ENCODE measurements at places on chromosomes 13 and 19.

DNA sequence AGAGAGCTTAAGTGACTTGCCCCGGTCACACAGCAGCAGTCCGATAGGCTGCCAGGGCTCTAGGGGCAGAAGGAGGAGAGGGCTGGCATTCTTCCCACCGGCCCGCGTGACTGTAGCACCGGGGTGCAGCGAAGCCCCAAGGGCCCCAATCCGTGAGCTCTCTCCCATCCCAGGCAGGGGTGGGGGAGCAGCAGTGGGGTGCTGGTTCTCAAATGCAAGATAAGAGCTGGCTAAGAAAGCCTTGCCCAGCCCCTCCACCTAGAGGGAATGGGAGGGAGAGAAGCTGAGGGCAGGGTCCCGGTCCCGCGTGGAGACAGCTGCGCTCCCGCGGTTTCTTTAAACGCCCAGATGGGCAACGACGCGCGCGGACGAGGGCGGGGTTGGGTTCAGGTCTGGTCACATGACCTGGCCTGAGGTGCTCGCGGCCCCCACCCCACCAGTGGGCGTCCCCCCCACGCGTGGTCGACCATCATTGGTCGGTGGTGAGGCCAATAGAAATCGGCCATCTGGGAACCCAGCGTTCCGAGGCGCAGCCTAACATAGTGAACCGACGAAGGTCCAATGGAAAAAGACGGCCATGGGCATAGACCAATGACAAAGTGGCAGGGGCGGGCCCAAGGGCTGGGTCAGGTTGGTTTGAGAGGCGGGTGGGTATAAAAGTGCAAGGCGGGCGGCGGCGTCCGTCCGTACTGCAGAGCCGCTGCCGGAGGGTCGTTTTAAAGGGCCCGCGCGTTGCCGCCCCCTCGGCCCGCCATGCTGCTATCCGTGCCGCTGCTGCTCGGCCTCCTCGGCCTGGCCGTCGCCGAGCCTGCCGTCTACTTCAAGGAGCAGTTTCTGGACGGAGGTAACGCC, at the start of gene CALR:
Gene CALR (plus strand): TSS at position 683 of the 852 bp plus-strand sequence. CDS start 71 bp downstream, at position 754.
- DNase-seq, result peak; percentile 98

GRCh38 chr13:31790992-31791391, 51.7 kb downstream of the RXFP2 start:
- no peak for DNase-seq

GRCh38 chr13:111278258-111278657, 42.2 kb upstream of the TEX29 start:
- no peak for DNase-seq

DNA sequence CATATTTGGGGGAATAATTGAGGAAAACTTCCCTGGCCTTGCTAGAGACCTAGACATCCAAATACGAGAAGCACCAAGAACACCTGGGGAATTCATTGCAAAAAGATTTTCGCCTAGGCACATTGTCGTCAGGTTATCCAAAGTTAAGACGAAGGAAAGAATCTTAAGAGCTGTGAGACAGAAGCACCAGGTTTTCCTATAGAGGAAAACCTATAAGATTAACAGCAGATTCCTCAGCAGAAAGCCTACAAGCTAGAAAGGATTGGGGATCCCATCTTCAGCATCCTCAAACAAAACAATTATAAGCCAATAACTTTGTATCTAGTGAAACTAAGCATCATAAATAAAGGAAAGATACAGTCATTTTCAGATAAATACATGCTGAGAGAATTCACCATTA, 114.9 kb downstream of the PIBF1 start:
- no peak for DNase-seq

DNA sequence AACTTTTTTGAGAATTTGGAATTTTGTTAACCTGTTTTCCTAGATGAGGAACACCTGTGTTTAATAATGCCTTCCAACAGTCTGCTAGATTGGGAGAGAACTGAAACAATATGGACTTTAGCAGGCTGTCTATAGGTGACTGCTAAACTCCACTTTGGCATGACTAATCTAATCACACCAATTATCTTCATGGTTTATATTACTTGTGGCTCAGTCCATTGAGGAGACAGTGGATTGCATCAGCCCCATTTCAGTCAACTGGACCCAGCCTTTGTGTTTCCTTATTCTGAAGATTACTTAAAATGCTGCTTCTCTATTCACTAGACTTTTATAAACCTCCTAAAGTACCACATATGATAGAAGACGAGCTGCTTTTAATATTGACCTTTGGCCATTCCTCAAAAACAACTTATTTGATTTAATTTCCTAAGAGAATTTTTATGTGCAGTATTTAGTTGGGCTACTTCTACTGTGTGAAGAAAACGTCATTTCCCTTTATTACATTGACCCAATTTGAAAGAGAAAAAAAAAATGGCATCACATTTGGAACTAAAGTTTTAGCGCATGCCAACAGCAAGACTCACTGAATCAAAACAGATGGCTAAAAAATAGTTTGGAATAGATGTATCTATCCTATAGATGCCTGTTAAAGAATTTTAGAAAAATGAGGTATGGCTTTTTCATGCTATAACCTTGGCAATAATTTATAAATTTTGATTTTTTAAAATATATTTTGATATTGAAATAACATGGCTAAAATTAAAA, 295.8 kb downstream of the NDFIP2 start:
- DNase-seq, result no peak

DNA sequence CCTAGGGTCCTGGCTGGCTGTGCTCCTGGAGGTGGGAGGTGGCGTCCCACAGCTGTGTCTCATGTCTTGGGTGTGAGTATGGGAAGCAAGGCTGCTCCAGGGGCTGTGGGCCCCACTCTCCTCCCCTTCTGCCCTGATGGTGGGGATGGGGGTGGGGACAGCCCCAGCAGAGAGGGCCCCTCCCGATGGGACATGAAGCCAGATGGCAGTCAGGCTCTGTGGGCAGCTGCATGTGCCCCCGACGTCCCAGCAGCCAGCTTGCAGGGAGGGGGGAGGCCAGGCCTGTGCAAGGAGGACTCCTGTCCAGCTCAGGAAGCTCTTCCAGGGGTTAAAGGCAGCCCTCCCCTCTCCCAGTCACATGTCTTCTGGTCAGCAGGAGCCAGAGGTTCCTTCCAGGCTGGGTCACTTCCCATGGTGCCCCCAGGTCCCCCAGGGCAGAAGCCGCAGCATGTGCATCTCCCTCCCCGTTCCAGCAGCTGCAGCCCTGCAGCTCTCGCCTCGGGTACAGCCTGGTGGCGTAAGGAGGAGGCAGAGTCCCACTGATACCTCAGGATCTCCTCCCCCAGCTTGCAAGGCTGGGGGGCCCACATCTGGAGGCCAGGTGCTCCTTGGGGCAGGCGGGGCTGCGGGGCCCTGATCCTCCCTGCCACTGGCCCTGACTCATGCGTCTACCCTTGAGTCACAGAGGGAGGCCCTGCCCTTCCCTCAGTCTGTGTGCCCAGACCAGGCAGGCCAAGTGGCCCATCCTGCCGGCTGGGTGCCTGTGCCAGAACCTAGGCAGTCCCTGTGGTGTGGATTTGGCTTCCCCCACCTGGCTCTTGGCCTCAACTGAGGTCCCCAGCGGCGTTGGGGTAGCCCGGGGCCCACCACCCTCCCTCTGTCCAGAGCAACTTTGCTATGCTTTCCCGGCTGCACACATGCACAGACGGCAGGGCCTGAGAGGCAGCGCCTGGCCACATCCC, 13.0 kb downstream of the YIPF2 start:
- DNase-seq, result no peak

DNA sequence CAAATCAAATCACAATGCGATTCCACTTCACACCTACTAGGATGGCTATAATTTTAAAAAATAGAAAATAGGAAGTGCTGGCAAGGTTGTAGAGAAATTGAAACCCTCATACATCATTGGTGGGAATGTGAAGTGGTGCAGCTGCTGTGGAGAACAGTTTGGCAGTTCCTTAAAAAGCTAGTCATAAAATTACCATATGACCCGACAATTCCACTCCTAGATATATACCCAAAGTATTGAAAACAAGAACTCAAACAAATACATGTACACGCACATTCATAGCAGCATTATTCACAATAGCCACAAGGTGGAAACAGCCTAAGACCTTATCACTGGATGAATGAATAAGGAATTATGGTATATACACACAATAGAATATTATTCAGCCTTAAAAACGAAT, 12.0 kb downstream of the HMGB1 start:
- no peak for DNase-seq

GRCh38 chr13:27678306-27679040, 56.8 kb downstream of the POLR1D start:
- no peak for DNase-seq

GRCh38 chr13:45353895-45354294, 12.9 kb upstream of the TPT1 start:
- no peak for DNase-seq

GRCh38 chr19:17172624-17173345, 42.4 kb upstream of the USE1 start:
- no peak for DNase-seq

- no peak for DNase-seq
Measured at GRCh38 chr19:5954293-5954692, 23.6 kb downstream of the RANBP3 start.

DNA sequence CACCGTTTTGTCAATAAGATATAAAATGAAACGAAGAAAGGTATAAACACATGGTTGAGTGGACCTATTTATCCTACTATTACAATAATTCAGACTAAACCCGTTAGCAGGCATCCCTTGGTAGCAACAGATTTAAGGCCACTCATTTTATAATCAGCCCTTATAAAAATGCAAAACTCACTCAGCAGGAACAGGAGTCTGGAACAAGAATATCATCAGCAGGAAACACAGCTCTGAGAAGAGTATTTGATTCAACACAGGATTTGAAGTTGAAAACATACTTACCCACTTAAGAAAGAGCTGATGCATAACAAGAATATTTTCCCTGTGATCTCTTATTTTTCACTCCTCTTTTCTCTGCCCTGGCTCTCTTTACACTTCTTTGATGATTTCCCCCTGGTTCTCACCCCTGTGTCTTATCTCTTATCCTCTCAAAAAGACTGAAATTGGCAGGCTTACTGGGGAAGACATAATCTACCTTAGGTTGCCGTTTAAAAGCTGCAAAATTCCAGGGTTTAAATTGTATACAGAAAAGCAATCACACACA, 1722.7 kb downstream of the SLITRK5 start:
- no peak for DNase-seq

DNA sequence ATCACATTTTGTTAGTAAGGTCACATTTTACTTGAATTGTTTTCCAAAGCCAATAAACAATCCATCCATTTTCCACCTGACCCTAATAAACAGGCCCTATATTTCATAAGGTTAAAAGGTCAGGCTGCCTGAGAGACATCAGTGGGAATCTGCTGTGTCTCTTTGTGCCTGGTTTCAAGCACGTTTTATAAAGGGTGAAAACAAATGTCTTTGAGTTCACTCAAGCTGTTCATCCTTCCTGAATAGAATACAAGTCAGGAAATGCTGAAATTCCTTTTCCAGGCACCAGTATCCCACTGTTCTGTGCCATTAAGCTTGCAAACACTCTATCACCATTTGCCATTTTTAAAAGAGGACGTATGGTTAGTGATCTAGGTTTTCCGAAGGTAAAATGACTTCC, 67.5 kb upstream of the SPATA13 start:
- DNase-seq, result no peak

DNA sequence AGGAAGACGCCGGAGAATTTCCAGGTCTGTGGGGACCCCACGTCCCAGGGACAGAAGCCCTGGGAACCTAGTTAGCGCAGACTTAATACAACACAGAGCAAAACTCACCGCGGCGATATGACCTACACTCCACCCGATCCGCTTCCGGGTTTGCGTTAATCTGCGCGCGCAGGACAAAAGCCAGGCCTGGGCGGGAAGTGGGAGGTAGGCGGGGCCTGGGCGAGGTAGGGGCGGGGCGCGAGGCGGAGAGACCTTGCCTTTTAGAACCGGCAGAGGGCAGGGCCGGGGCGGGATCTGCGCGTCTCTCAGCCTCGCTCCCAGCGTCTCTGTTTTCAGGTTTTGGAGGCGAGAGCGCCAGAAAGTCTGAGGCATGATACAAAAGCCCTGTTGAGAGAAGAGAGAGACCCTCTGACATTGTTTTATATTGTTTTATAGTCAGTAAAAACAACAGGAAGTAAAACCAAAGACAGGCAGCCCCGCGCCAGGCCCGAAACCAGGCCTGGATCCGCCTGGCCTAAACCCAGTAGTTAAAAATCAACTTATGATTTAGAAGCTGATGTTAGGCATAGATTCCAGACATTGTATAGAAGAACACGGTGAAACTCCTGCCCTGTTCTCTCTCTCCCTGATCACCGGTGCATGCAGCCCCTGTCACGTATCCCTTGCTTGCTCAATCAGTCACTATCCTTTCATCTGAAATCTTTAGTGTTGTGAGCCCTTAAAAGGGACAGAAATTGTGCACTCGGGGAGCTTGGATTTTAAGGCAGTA, at the start of gene ZNF611:
Gene ZNF611 (minus strand): TSS at position 152 of the 769 bp plus-strand sequence. CDS start 19,150 bp downstream, outside the sequence.
- DNase-seq, result peak; percentile 82

DNA sequence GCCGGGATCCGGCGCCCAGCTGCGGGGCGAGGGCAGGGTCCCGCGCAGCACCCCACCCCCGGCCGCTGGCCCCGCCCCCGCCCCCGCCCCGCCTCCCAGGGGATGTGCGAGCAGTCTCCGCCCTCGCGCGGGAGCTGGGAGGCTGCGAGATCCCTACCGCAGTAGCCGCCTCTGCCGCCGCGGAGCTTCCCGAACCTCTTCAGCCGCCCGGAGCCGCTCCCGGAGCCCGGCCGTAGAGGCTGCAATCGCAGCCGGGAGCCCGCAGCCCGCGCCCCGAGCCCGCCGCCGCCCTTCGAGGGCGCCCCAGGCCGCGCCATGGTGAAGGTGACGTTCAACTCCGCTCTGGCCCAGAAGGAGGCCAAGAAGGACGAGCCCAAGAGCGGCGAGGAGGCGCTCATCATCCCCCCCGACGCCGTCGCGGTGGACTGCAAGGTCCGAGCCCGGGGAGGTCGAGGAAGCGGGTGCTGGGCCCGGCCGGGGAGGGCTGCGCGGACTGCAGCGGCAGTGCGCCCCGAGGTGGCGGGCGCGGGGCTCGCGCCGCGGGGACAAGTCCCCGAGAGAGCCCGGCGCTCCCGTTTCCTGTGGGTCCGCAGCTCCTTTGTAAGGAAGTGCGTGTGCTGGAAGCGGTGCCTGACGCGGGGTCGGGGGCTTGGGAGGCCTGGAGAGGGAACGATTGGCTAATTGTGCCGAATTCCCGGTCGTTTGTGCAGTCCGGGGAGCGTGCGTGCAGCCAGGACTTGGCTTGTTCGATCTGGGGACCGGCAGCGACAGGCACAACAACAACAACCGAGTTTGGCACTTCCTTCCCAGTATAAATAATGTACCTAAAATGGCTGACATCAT, at the start of gene ITM2B:
Gene ITM2B (plus strand): TSS at position 161 of the 843 bp plus-strand sequence. CDS start 155 bp downstream, at position 316.
- no peak for DNase-seq

DNA sequence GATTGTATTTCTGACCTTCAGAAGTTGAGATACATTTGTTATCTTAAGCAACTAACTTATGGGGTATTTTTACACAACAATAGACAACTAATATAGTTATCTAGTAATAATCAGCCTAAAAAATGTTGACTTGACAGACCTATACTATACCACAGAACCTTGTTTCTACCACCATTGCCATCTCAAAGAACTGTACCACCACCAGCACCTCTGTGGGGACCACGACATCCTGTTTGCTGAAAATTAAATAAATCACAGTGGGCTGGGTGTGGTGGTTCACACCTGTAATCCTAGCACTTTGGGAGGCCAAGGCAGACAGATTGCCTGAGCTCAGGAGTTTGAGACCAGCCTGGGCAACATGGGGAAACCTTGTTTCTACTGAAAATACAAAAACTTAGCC, 24.0 kb downstream of the TSKS start:
- DNase-seq, result no peak

Data from NCI-H2107 (cell line).